Islet precursor cell (in vitro differentiated cells): ENCODE measurements at places on chromosomes 2 and 18.

- DNase-seq = peak; percentile 63
Measured at GRCh38 chr18:22378672-22379282, 38.9 kb downstream of the CTAGE1 start.

DNA sequence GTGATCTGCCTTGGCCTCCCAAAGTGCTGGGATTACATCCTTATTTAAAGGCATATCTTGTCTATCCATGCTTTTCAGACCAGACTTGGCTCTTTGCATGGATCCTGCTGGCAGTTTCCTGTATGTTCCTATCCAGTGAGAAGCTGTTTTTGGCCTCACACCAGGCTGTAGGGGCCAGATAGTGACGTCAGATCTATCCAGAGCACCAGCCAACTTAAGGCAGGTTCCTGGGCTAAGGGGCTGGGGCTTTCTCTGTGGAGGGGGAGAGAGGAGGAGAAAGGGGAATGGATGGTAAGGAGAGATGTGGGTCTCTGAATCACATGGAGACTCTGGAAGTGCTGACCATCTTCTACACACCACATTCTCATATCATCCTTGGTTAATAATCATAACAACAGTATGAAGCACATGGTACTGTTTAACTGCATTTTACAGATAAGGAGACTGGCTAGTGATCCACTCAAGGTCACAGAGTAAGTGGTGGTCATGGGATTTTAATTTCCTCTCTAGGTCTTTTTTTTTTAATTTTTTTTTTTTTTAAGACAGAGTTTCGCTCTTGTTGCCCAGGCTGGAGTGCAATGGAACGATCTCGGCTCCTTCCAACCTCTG is 2.0 kb upstream of the FAM117B start:
- no peak for DNase-seq

- no peak for DNase-seq
Measured at GRCh38 chr2:166944909-166945308, 56.6 kb downstream of the XIRP2 start.

- DNase-seq = no peak
Measured at GRCh38 chr2:46559261-46559660, 79.9 kb downstream of the TMEM247 start.

GRCh38 chr2:212005085-212005671 is 533.4 kb downstream of the ERBB4 start:
- peak; percentile 65 for DNase-seq

DNA sequence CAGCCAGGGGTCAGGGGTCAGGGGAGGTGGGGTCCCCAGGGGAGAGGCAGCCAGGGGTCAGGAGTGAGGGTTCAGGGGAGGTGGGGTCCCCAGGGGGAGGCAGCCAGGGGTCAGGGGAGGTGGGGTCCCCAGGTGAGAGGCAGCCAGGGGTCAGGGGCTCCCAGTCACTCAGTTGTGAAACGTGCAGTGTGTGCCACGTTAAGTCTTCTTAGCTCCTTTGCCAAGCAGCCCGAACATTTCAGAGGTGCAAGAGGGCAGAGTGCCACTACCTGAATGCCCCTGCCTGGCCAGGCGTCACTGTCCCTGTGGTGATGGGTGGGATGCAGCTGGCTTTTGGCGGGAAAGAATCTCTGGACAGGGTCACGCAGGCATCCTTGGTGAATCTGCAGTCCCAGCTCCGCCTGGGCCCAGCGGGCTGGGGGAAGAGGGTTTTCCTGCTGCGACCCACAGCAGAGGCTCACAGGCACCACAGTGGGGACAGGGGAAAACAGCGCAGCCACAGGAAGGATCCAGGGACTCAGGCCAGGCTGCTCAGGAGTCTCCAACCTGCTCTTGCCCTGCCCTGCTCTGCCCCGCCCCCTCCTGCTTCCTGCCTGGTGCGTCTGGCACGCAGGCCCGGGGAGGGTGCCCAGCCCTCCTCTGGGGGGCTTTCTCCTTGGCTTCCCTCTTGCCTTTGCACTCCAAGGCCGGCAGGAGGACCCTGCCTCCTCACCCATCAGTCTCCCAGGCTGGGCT is 188.3 kb downstream of the TWIST2 start:
- DNase-seq = no peak

- peak; percentile 46 for DNase-seq
Measured at GRCh38 chr2:185990861-185991525, 252.4 kb downstream of the FSIP2 start.

- peak; percentile 70 for DNase-seq
Measured at GRCh38 chr18:3453540-3454364, 3.8 kb downstream of the TGIF1 start.

- DNase-seq = peak; percentile 60
Measured at GRCh38 chr2:102839668-102840388, 78.0 kb downstream of the TMEM182 start.

- DNase-seq = peak; percentile 53
Measured at GRCh38 chr2:123659120-123659519, 366.0 kb upstream of the CNTNAP5 start.

DNA sequence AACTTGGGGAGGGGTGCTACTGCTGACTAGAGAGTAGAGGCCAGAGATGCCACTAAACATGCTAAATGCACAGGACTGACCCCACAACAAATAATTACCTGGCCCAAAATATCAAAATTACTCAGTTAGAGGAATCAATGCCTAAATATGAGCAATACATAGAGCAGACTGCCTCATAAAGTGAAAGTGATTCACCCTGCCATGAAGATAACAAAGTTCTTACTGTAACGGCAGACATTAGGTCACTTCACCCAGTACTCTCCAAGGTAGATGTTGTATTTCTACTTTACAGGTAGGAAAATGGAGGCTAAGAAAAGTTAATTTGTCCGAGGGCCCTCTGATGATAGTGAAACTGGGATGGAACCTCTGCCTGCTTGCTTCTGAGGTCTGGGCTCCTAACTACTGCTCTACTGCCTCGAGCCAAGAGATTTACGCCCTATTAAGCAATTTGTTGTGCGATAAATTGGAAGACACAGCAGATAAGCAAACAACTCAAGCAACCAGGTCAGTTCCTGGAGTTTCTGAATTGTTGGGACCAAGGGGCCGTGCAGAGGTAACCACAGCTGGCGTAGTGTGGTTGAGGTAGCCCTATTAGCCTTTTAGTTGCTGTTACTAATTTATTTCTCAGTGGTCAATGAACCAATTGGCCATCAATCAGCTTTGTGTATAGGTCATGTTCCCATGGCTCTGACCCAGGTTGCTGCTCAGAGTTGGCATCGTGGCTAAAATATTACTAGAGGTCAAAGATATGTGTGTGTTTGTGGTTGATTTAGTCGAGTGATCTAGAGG is 4.8 kb downstream of the DHRS9 start:
- DNase-seq = no peak
